ENCODE measurements at places on chromosomes 4 and X. TPM values are rescaled to one million over a fixed set of nuclear protein-coding genes. Genes with fewer than 3 reads are reported as not detected.

Gene NKRF
- total RNA-seq = 7.3 TPM

Gene FAM47A
- total RNA-seq = not detected

Gene PPBP
- total RNA-seq = 9.7 TPM

Gene CFAP99
- total RNA-seq = 4.3 TPM

Gene SSX4
- total RNA-seq = not detected

DNA sequence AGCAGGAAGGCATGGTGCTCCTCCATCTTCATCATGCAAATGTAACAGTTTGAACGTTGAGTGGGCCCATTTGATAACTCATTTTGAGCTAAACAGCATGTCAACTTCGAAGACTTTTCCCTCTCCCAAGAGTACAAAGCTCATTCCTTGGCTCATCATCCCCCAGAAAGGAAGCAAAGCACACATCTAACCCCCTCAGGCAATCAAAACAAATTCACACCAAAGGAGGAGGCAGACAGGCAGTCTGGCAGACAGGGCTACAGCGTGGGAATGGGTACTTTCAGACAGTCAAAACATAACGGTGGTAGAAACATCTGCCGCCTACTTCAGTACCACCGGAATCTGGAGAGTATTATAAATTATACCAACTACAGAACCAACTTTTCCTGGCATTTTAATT is 81.7 kb downstream of the PCDH19 start:
- DNase-seq = no peak

DNA sequence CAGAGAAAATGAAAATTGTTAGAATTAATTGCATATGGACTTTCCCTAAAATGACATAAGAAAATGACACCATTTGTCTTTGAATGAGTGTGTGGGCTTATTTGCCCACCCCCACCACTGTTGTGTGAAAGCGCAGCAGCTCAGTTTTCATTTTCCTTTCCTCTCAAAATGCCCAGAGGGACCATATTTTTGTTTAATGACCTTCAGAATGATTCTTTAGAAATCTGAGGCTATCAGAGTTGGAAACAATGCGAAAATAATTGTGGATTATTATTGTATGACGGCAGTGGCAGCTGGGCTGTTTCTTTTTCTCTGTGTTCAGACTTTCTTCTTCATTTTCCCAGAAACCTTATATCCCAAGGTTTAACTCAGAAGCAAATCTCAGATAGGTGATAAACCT is 44.6 kb upstream of the TEX13A start:
- DNase-seq = no peak

GRCh38 chrX:40871385-40872082 is 136.2 kb upstream of the MED14 start:
- no peak for DNase-seq

- DNase-seq = no peak
These were observed 440.4 kb downstream of the SPRY1 start for GRCh38 chr4:123836851-123837595.

DNA sequence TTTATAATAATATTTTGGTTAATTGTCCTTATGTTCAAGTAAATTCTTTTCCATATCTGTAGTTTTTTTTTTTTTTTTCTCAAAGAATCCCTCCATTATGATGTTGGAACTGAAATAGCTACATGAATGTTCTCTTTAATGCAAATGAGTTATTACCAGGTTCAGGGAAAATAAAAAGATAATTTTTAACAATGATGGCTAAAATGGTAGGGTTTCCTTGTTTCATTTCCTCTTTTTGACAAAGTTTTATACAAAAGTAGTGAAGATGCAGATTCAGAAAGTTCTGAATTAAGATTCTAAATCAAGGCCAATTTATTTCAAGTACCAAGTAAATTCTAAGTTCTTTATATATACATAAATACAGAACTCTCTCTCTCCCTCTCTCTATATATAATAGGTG is 779.0 kb upstream of the INTU start:
- no peak for DNase-seq

DNA sequence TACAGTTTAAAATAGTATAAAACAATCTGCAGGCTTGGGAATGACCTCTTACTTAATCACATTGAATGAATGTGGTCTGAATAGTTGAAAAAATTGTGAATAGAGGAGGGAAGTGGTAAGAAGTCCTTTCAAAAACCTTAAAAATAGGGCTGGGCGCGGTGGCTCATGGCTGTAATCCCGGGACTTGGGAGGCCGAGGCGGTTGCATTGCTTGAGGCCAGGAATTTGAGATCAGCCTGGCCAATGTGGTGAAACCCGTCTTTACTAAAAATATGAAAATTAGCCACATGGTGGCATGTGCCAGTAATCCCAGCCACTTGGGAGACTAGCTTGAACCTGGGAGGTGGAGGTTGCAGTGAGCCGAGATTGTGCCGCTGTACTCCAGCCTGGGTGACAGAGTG is 36.5 kb downstream of the HERC3 start:
- no peak for DNase-seq

DNA sequence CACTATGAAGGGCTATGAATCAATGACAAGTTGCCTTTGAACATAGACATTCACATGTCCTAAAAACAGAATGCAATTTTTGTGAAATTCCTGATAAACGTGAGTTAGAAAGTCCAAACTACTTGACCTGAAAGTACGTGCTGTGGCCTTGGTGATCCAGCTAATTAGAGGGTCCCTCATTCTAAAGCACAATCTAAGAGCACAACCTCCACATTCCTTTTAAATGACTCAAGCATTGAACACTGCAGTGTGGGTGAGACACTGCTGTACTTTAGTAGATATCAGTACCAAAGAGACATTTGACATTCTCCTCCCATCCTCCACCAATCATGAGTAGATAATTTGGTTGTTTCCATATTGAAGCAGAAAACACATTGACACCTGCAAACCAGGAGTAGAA is 73.5 kb downstream of the FAM47B start:
- no peak for DNase-seq

DNA sequence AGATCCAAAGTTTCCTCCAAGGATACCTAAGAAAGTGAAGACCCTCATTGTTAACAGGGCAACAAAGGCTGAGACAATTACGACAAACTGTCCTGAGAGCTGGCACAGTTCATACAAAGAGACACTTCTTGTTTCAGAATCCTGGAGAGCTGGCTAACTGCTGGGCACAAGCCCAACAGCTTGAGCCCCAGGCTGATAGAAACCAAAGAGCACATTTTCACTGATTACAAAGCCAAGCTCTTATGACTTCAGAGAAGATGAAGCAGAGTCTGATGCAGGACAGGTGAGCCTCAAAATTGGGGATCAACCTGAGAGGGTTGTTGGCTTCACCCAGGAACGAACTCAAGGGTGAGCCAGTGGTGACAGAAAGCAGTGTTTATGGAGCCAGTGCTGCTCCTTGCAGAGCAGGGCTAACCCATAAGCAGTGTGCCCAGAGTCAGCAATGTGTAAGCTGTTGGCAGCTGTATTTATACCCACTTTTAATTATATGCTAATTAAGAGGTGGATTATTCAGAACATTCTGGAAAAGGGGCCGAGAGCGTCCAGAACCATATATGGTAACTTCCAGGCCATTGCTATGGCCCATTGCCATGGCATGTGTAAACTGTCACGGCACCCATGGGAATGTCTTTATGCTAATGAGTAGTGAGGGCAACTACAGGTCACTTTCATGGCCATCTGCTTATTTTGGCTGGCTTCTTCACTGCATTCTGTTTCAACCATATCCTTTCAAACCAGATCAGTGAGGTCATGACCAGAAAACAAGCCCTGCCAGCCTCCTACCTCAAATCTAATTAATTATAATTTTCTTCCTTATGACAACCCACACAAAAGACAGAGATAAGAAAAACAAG is 183.7 kb downstream of the EVC2 start:
- no peak for DNase-seq

DNA sequence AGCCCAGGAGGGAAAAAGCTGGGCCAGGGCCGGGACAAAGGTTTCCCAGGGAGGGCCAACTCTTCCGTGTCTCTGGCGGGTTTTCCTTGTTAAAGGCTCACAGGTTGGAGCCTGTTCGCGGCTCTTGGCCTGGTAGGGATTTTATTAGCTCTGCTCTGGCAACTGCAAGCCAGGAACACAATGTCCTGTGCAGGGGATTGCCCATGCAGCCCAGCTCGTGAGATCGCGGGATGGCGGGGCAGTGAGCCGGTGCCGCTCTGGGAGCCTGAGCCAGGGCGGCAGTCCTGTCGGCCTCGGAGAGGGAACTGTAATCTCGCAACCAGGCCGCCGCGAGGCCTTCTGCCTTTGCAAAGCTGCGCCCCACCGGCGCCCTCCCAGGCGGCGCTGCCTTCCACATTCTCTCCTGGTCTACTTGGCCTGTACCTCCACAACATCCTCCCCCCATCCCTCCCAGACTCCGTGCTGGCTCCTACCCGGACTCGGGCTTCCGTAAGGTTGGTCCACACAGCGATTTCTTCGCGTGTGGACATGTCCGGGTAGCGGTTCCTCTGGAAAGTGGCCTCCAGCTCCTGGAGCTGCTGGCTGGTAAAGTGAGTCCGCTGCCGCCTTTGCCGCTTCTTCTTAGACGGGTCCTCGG is 2.1 kb downstream of the PITX2 start:
- DNase-seq = no peak

DNA sequence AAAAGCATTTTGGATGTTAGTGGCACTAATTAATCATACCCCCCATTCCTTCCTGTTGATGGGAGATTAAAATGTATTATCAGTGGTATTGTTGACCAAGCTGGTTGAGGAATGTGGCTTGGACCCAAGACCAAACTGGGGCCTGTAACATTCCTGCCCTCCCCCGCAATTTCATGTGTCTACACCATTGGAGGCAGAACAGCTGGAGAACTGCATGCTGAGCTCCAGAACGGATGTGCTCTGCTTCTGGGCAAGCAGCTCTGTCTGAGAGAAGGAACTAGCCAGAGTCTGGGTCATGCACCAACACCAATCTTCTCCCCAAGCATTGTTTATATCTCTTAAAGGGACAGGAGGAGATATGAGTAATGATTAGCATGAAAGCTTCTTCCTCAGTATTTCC is 185.5 kb downstream of the CEP135 start:
- DNase-seq = no peak

- no peak for DNase-seq
These were observed 52.7 kb downstream of the STARD8 start for GRCh38 chrX:68699960-68700746.

- no peak for DNase-seq
These were observed 555.2 kb upstream of the PCDH10 start for GRCh38 chr4:132593717-132594400.

DNA sequence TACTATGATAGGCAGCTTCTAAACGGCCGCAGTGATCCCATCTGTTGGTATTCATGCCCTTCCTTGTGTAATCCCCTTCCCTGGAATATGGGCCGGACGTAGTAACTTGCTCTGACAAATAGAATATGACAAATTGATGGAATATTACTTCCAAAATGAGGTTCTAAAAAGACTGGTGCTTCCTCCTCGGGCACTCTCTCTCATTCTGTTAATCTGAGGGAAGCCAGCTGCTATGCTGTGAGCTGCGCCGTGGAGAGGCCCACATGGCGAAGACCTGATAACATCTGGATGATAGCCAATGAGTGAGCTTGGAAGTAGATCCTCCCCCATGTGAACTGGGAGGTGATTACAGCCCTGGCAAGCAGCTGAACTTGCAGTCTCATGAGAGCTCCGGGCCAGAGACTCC is 27.2 kb upstream of the SLC25A4 start:
- no peak for DNase-seq

All from lower lobe of right lung (tissue), 2 donors.